Common myeloid progenitor, CD34-positive (primary cell): ENCODE measurements at places on chromosomes 1 and 21.

GRCh38 chr1:239757716-239758115, 334.0 kb upstream of the FMN2 start:
- no peak overlapping the region for H3K27ac ChIP-seq
- DNase-seq: no peak
- H3K36me3 ChIP-seq: no peaks in the 10 kb centered on the region
- H3K4me1 ChIP-seq: no peaks in the 10 kb centered on the region
- H3K4me3 ChIP-seq: no peak overlapping the region

DNA sequence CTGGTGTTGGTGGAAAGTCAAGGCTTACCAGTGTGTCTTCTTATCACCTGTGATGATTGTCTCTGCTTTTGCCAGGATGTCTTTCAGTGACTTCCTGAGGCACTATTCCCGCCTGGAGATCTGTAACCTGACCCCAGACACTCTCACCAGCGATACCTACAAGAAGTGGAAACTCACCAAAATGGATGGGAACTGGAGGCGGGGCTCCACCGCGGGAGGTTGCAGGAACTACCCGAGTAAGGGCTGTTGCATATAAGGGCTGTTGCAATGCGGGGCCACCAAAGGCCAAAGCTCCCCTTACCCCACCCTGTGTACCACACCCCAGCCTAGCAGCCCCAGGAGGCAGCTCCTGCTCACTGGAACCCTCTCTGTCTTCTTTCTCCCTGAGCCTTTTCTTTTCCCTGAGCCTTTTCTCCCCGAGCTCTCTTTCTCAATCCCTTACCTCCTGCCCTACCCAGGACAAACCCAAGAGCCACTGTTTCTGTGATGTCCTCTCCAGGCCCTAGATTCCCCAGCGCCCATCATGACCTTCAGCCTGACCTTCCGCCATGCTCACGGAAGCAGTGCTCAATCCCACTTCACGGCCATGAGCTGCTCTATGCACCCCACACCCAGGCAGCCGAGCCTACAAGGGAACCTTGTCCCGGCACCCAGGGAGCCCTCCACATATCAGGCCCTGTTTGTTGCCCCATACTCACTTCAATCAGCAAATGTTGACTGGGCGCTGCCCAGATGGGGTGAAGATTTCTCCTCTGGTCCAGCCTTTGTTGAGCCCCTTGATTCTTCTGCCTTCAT, 40.6 kb downstream of the CAPN2 start:
- no peaks in the 10 kb centered on the region for H3K27me3 ChIP-seq
- DNase-seq: no peak
- no peaks in the 10 kb centered on the region for H3K4me1 ChIP-seq

DNA sequence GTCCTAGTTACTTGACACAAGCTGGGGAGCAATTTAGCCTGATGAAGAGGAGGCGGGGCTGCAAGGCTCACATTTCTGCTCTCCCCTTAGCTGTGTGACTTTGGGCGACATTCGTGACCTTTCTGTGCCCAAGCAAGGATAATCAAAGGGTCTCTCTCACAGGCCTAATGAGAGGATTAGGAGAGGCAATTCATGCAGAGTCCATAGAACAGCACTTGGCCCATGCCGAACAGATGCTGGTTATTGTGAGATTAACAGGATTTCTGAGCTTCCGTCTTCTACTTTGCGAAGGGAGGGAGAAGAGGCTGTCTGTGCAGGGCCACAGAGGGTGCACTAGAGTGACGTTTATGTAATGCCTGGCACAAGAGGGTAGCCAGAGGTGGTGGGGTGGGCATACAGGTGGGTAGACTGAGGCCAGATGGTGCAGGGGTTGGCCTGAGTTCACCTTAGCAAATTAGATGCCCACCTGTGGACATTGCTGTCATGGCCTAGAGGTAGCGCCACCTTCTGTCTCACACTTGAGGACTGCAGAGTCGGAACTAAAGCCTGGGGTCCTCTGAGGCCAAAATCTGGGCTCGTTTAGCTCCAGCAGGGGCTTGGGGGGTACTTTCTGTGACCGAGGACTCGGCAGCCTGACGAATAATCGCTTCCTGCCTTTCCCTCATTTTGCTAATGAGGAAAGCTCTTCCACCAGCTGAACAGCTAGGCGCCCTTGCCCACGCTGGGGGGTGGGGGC, 18.6 kb downstream of the ACTL8 start:
- no peak for DNase-seq
- peaks cover 13% of the 10 kb centered on the region for H3K27me3 ChIP-seq
- no peaks in the 10 kb centered on the region for H3K36me3 ChIP-seq
- no peak overlapping the region for H3K4me3 ChIP-seq
- no peak overlapping the region for H3K27ac ChIP-seq
- no peaks in the 10 kb centered on the region for H3K4me1 ChIP-seq

GRCh38 chr1:112806090-112806642, 91.0 kb upstream of the PPM1J start:
- no peak overlapping the region for H3K27ac ChIP-seq
- H3K4me1 ChIP-seq: no peaks in the 10 kb centered on the region
- H3K4me3 ChIP-seq: no peak overlapping the region
- H3K27me3 ChIP-seq: no peaks in the 10 kb centered on the region
- H3K36me3 ChIP-seq: no peaks in the 10 kb centered on the region

DNA sequence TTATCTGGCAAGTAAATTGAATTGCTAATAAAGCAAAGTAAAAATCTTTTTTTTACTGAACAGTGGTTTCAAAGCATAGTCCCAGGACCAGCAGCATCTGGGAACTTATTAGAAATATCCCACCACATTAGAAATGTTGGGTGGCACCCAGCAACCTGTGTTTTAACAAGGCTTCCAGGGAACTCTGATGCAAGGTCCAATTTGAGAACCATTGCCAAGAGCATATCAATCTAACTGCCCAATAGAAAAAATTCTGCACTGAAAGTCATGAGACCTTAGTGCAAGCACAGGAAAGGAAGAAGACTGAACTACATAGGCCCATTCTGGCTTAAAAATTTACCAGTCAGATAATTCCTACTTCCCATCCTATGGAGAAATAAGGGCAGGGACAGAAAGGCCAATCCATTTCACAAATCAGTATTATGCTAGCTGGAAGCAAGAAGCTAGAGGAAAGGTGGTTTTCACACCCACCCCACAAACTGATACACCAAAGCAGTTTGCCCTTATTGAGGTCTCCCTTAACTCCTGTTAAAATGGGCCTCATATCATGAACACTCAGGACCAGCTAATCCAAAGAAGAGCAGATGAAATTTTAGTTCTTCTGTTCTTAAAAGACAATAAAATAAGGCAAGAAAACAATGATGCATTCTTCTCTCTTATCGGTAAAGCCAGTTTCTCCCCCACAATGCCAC, 17.5 kb upstream of the C1orf105 start:
- H3K4me1 ChIP-seq: peaks cover 3% of the 10 kb centered on the region
- no peaks in the 10 kb centered on the region for H3K27me3 ChIP-seq
- no peaks in the 10 kb centered on the region for H3K36me3 ChIP-seq
- H3K27ac ChIP-seq: no peak overlapping the region
- no peak for DNase-seq

DNA sequence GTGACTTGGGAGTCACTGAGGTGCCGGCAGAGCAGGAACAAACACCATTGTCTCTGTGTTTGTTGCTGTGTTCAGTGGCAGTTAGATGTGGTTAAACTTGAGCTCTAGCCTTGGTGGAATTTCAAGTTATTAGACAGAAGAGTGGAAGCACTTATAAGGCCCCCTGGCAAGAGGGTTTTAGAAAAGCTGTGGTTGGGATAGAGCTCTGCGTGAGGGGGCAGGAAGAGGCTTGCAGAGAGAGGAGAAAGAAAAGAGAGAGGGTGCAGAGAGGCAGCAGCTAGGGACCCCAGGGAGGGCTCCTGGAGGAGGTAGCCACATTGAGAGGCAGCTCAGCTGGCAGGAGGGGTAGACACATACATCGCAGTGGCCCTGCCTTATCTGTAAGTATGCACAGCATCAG, 128.2 kb downstream of the GALNT2 start:
- no peak overlapping the region for H3K4me3 ChIP-seq
- DNase-seq: no peak
- no peaks in the 10 kb centered on the region for H3K27me3 ChIP-seq

- DNase-seq: no peak
- H3K36me3 ChIP-seq: no peaks in the 10 kb centered on the region
- H3K4me3 ChIP-seq: no peak overlapping the region
- H3K27ac ChIP-seq: no peak overlapping the region
- no peaks in the 10 kb centered on the region for H3K27me3 ChIP-seq
Observed at GRCh38 chr21:32523988-32524719, 61.2 kb downstream of the TCP10L start.
